CD4-positive, alpha-beta T cell treated with Interleukin-4 for 4 hours (primary cell): ENCODE measurements at places on chromosomes 12 and 14.

GRCh38 chr14:94663538-94663937 is 51.3 kb downstream of the SERPINA3 start:
- DNase-seq: no peak

DNA sequence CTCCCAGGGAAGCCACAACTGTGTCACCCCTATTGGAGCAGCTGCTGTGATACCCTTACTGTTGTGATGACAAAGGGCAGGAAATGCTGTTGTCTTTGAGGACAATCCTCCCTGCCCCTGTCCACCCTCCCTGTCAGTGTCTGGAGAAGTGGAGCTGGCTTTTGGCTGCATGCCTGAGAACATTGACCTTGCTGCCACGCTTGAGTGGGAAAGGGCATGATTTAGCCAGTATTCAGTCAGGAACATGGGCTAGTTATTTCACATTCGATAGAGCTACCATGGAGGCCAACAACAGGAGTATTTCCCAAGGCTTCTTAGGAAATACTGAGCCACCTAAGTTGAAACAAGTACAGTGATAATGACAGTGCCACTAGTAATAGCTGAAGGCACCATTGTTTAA is 59.4 kb downstream of the MYRFL start:
- no peak for DNase-seq

GRCh38 chr14:103854017-103854808 is 6.8 kb upstream of the PPP1R13B start:
- no peak for DNase-seq

- DNase-seq: no peak
Measured at GRCh38 chr12:69105101-69105962, 134.0 kb upstream of the CPSF6 start.

- no peak for DNase-seq
Measured at GRCh38 chr12:65083581-65083980, 37.5 kb downstream of the WIF1 start.

DNA sequence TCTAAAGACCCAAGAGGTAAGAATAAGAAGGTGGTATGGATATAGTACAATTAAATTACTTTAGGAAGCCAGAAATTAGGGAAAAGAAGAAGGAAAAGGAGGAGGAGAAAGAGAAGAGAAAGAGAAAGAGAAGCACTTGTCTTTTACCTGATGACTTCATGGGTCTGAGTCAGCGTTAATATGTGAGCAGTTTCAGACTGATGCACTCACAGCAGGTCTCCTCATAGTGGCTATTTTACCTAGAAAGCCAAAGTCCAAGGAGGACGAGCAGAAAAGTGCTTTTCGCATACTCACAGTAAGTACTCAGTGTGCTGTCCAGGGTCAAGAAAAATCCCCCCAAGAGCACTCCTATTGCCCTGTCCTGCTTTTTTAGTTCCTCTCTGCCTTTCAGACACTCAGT is 222.1 kb downstream of the C12orf42 start:
- no peak for DNase-seq

DNA sequence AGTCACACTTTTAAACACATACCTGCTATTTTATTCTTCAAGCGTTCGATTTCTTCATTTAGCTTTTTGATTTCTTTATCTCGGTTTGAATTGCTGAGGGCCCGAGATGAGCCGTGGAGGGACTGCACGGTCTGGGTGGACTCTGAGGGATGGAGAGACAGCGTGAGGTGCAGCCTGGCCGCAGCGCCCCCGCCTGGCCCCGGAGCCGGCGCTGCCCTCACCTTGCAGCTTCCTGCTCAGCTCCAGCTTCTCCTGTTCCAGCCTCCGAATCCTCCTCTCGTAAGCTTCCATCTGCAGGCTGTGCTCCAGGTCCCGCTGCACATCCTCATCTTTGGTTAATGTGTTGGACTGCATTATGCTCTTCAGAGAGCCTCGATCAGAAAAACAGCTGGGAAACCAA is 53.2 kb downstream of the AMN start:
- DNase-seq: no peak

DNA sequence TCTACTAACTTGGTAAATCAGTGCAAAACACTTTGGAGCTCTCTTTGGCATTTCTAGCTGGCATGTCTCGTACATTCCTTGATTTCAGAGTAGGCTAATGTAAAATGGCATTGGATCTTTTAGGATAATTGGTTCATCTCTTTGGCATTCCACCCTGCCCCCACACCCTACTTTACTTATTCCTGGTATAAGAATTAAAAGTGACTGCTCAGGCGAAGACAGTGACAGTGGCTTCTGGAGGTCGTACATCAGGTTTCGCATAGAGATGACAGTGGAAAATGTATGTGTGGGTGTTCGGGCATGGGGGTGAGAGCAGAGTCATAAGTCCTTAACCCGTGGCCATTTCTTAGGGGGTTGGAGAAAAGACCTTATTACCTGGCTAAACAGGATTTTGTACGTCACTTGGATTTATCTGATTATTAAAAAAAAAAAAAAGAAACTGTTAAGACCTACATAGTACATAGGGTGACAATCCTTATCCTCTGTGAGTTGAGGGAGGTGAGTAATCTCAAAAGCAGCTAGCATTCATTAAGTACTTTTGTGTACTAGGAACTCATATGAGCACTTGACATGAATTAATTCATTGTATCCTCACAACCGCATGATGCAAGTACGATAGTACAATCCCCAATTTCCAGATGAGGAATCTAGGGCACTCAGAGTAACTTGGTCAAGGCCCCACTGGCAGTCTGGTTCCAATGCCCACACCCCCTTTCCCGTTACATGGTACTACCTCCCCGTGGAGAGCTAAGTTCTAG is 22.4 kb upstream of the KCNK13 start:
- no peak for DNase-seq
